Stromal cell of bone marrow (primary cell): ENCODE measurements at places on chromosomes 3 and 15.
A peak's percentile ranks its signal among the peaks of the same experiment; 100 is the strongest.

DNA sequence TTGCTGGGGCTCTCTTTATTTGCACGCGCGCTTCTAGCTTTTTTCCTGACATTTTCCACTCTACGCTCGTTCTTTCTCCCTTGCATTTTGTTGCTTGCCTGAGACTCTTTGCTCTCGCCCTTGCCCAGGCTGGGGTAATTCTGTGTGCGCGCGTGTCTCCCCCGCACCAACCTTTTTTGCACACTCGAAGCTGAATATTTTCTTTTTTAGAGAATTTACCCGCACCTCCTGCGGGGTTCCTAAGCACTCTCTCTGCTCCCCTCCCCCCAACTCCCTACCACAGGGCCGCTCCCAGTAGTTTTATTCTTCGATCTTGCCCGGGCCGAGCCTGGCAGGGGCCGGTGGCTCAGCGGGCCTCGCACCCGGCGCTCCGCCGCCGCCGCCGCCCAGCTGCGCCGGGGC, 732 bp downstream of the FAM43A start:
- DNase-seq = no peak

GRCh38 chr3:82130046-82130445, 368.6 kb upstream of the GBE1 start:
- DNase-seq = no peak

DNA sequence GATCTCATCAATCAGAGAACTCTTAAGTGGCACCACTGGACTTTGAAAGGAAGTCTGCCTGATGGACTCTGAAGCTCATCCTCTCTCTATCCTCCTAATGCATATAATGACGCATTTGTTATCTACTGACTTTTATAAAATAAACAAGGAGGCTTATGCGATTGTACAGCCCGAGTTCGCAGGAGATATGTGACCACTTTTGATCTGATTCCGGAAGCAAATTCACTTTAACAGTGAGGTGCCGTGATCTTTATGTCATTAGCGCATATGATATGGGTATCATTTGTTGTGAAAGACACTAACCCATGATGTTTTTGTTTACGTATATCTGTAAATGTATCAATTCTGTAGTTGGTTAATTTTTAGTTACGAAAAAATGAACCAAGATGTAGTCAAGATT, 427 bp upstream of the RNF111 start:
- no peak for DNase-seq

GRCh38 chr15:40052604-40053003, 13.6 kb upstream of the SRP14 start:
- no peak for DNase-seq

GRCh38 chr3:49609314-49609713, 55.0 kb downstream of the BSN start:
- no peak for DNase-seq

DNA sequence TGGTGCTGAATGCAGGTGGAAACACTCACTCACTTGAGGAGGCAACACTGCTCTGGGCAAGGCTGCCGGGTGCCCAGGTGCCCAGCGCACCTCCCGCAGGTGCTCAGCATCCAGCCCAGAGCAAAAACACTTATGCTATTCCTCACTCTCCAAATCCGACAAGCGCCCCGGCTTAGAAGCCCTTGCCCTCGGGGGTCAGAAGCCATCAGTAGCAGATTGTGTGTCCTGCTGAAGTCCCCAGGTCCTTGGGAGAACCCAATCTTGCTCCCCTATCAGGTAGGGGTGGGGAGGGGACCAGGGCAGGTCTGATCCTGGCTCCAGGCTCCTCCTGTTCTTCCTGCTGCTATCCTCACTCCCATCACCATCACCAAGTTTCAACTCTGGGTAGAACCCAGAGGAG, 46.7 kb downstream of the TLE3 start:
- no peak for DNase-seq

DNA sequence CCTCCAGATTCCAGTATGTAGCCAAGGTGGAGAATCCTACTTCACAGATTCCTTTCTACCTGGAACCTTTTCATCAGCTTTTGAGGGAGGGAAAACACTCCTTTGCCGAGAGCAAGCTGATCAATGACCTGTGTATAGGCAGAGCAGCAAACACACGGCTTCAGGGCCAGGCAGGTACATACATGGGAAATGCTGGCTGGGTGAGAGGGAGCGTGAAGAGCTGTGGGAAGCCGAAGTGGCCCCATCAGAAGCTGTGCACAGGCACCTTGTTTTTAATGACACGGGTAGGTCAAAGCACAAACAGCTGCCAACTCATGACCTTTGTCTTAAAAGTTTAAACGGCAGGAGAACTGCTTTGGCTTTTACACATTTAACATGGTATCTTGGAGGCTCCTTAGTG, 25.3 kb downstream of the STARD5 start:
- no peak for DNase-seq

DNA sequence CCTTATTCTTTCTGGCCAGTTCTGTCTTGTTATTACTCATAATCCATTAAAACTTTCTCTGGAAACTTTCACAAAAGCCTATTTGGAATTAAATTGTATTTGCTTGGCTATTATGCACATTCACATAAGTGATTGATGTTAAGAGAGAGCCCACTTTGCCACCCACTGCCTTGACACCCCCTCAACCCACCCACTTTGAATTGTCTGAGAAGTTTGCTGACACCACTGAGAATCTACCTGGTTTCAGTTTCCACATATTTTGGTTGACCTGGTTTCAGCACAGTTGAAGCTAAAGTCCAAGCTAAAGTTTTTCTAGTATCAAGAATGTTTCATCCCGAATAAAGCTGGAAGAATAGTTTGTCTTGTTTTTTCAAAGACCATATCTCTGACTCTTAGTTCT, 70.9 kb downstream of the ARMC8 start:
- no peak for DNase-seq

DNA sequence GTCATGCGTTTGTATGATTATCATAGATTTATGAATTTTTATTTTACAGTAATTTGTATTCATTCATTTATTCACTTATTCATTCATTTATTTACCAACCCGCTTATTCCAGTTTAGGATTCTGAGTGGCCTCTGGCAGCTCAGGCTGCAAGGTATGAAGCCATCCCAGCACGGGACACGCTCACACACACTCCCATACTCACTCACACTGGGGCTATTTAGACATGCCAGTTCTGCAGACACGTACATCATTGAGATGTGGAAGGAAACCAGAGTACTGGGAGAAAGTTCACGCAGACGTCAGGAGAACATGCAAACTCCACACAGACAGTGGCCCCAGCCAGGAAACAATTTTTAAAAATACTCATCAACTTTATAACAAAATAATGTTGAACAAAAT, 5.1 kb downstream of the CDIN1 start:
- DNase-seq = no peak

DNA sequence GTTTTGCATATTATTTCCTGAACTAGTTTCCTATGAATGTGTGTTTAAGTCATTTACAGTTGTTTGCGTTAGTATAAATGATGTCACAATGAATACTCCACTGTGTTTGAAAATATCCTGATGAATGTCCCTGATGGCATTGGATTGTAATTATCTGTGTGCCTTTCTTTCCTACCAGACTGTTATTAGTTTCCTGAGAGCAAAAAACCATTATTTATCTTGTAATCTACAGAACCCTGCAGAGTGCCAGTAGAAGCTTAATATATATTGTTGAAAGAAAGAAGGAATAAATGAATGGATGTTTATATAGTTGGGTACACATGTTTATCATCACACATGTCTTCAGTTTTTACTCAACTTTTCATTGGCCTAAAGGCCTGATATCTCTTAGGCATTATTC, 312.6 kb downstream of the AGBL1 start:
- no peak for DNase-seq

DNA sequence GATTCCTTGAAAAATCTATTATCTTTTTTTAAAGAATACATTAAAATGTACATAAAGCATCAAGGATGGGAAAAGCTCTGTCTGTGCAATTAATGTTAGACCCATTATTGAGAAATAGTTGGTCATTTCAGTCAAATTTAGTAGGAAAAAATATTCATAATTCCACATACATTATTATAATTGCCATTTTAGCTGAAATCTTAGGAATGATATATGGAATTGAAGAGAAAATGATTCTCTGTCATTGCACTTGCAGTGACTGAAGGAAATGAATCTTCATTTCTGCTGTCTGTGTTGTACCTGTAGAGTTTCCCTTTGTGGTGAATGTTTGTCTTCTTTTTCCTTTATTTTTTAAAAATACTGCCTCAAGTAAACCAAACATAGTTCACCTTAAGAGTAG, 473.9 kb downstream of the C3orf38 start:
- DNase-seq = no peak

- DNase-seq = no peak
Measured at GRCh38 chr15:57035664-57036063, 117.2 kb downstream of the TCF12 start.

DNA sequence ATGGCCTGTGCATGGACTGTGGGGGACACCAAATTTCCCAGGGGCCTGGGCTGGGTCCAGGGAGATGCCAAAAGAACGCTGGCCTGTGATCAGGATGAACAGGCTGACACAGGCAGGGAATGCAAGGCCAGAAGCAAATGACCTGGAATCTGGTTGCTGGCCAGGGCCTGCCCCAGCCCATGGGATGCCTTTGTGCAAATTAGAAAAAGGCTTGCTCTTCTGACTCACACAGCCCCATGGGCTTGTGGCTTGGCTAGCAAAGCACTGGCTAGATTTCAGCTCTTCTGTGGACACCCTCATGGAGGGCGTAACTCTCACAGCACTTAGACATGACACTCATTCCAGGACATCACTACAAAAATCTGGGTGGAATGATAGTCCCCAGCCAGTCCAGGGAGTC, 356.0 kb downstream of the SHQ1 start:
- DNase-seq = peak; percentile 97

- DNase-seq = no peak
Measured at GRCh38 chr3:181017690-181018089, 28.2 kb upstream of the DNAJC19 start.

GRCh38 chr15:74458473-74458872, 2.5 kb downstream of the UBL7 start:
- DNase-seq = no peak

DNA sequence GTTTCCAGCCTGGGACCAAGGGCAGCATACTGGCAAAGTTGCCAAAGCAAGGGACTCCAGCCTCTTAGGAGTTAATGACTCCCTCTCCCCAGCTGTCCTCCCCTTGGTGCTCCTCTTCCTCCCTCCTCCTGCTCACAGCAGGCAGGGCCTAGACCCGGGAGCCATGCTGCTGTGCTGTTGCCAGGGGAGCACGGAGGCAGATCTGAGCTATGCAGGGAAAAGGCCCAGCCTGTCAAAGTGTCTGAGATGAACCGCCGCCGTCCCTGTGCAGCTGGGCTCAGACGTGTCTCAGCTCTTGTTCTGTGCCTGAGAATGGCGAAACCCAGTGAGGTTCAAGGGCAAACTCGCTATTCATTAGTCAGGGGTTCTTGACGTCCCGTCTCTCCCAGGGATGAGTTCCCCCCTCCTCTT, 60.8 kb upstream of the POLG start:
- no peak for DNase-seq

GRCh38 chr3:15083252-15083651, 15.7 kb downstream of the RBSN start:
- no peak for DNase-seq

GRCh38 chr3:89628856-89629670, 521.6 kb downstream of the EPHA3 start:
- DNase-seq = no peak

- DNase-seq = peak; percentile 9
Measured at GRCh38 chr3:130576375-130577266, 59.6 kb downstream of the COL6A6 start.

- DNase-seq = no peak
Measured at GRCh38 chr3:86985181-86985826, 5.6 kb downstream of the VGLL3 start.

- DNase-seq = no peak
Measured at GRCh38 chr3:122390665-122391064, 6.7 kb downstream of the FAM162A start.

DNA sequence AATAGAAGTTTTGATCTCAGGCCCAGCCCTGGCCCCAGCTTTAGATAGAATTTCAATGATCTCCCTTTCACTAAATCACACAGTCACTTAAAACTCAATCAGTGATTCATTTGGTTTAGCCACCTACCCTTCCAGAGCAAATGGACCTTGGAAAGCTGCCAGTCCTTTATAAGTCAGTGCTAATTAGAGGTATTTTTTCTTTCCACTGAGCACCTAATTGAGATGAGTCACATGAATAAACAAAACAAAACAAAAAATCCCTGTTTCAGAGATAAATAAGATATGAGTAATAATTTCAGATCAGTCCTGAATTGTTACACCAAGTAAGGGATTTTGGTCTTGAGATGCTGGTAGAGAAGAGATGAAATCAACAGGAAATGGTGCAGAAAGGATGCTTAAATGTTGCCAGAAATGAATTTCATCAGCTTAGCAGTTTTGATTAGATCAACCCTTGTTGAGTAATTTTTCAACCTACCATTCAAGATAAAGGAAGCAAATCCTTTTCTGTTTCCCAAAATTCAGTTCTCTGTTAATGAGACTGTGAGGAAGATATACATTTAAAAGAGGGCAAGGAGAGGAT, 352.0 kb upstream of the COL8A1 start:
- DNase-seq = no peak

DNA sequence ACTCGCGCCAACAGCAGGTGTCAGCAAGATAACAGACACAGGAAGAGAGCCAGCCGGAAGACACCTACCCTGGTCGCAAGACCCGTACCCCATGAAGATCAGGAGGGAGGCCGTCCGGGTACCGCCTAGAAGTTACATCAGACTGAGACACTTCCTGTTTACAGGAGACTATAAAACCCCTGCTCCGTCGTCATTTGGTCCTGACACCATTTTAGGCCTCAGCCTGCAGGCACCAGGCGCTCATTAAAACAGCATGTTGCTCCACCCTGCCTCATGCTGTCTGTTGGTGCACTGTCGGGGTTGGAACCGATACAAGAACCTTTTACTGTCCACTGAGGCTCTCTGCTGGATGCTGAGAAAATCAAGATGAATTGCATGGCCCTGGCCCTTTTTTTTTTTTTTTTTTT, 15.6 kb upstream of the PRTG start:
- DNase-seq = no peak

GRCh38 chr3:57143886-57144459, 21.2 kb downstream of the IL17RD start:
- DNase-seq = no peak

- peak; percentile 32 for DNase-seq
Measured at GRCh38 chr15:52306270-52306669, 10.7 kb upstream of the MYO5C start.

DNA sequence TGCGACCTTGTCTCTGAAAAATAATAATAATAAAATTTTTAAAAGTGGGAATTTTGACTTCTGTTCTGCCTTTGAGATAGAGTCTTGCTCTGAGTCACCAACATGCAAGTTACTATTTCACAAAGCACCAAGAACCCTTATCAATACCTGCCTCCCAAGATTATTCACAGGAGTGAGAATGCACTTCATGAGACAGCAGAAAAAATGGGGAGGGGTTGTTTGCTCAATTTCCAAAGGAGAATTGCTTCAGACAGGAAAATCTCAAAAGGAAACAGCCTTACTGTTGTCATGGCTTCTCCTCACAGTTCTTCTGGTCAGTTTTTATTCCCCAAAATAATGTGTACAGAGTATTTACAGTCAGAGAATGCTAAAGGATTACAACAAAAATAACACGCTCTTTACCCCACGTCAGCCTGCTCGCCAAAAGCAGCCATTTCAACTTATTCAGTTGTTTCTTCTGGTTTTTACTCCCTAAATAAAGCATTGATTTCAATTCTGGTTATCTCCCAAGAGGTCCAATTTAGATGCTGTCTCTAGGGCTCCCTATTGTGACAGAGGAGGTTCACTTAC, 89.0 kb downstream of the PPCDC start:
- DNase-seq = no peak

- no peak for DNase-seq
Measured at GRCh38 chr15:99114511-99115299, 9.8 kb downstream of the SYNM start.
